T-helper 1 cell (primary cell): ENCODE measurements at places on chromosomes 13 and 19.

DNA sequence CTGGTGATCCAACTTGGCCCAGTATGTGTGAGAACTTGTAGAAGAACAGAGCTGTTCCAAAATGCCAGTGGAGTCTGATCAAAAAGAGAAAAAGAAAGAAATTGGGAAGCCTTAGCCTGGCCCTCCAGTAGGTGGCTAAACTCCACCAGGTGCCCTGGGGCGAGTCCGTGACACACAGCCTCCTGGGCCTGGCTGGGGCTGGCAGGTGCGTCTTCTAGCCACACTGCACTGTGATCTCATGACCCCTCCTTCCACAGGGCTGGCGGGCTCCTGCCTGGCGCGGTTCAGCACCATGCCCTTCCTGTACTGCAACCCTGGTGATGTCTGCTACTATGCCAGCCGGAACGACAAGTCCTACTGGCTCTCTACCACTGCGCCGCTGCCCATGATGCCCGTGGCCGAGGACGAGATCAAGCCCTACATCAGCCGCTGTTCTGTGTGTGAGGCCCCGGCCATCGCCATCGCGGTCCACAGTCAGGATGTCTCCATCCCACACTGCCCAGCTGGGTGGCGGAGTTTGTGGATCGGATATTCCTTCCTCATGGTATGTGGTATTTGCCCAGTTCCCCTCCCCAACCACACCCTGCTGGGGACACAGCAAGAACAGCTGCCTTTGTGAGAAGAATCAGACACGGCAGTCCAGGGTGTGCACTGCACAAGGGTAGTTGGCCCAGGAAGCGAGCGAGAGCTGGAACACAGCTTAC, 53.7 kb downstream of the RAB20 start:
- DNase-seq = no peak

DNA sequence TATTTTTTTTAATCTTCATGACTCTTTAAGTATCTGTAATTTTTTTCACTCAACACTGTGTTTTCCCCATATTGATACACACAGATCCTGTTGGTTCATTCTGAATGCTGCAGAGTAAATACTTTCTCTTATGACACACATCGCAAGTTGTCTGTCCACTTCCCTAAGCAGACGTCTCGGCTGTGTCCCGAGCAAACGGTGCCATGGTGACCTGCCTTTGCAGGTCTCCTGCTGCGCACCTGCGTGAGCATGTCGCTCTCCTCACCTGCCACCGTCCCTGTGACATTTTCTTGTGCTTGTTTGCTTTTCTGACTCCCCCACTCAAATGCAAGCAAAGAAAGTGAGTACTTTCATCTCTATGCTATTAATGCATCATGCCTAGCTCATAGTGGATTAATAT, 57.8 kb downstream of the CCDC70 start:
- DNase-seq = no peak

- DNase-seq = peak; percentile 35
Measured at GRCh38 chr13:99322297-99323103, 15.3 kb upstream of the GPR183 start.

GRCh38 chr13:18212873-18213272, 968.8 kb downstream of the TUBA3C start:
- no peak for DNase-seq

- DNase-seq = no peak
Measured at GRCh38 chr19:17469092-17469480, 1.2 kb upstream of the SLC27A1 start.

DNA sequence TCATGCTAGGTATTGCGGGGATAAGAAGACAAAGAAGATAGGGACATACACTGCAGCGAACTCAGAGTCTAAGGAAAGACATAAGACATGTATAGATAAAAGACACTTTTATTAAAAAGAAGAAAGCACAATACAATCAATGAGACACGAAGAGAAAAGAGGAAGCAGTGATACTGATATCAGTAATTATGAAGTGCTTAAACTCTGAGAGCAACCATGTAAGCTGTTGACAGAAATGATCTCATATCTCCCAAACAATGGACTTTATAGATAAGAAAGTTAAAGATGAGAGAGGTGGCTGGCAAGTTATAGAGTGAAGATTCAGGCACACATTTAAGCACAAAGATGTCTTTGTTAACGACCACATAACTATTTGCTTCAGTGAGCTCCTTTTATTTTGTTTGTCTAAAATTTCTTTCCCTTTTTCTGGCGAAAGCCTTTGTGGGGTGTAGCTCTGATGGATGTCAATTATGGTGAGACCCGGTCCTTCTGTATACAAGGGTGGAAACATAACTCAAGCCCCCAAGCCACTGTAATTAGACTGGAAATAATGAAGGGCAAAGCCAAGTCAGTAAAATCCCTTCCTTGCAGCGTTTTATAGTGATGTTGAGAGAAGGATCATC, 818.0 kb upstream of the SLC10A2 start:
- no peak for DNase-seq

DNA sequence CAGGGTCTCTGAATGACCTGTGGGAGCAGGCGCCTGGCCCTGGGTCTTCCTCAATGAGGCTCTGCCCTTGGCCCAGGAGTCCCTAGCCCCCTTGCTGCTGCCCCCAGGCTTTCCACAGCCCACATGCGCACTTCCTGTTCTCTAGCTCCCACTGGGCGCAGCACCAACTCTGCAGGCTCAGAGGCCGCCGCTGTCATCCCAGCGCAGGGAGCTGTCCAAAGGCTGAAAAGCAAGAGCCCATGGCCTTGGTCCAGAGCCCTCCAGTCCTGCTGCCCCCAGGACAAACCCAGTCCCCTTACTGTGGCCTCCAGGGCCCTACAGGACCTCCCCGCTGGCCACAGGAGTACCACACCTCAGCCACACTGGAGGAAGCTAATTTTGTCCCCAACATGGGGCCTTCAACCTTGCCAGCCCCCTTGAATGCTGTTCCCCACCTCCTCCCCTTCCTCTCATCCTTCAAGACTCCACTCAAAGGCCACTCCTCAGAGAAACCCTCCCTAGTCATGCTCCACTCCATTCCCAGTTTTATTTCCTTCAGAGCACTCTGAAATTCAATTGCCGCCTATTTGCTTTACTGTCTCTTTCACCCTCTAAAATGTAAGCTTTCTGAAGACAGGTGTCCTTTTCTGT, 8.0 kb upstream of the POU2F2 start:
- no peak for DNase-seq

GRCh38 chr13:74816737-74817136, 665.2 kb downstream of the TBC1D4 start:
- no peak for DNase-seq

- no peak for DNase-seq
Measured at GRCh38 chr13:20121159-20121525, 39.7 kb downstream of the GJA3 start.

DNA sequence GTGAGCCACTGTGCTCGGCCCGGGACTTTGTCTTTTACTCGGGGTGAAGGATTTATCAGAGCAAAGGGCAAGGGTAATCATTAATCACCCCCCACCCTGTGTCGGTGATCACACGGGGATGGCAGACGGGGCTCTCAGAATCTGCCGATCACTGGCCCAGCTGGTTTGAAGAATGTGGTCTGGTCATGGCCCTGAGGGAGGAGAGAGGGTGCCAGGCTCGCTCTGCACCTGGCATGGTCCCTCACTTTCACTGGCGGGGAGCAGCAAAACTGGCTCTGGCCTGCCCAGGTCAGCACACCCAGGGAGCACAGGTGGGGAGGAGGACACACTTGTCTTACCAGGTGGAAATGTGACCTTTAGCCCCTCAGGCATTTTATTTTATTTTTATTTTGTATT, 10.2 kb downstream of the REEP6 start:
- no peak for DNase-seq

DNA sequence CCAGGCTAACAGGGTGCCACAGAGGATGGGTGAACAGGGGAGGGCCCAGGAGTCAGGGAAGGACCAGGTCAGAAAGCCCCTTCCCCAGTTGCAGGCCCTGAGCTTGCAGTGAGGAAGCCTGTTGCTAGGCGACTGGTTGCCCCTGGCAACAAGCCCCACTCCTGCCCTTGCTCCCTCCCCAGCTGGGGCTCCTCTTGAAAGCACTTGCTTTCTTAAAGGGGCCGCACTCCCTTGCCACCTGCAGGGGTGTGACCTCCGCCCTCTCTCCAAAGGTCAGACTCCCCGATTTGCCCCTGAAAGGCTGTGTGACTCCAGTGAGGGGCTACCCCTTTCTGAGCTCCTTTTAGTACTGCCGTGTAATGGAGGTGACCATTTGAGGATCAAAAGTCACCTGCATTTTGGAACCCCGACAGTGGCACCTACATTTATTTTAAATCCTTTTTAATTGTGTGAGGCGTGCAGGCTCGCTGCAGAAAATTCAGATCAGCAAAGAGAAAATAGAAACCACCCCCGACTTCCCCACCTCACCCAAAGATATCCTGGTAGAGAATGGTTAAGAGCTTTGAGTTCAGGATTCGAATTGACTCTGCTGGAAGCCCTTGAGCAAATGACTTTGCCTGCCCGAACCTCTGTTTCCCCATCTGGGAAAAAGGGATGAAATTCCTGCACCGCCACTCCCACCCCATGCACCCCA, 4.8 kb downstream of the FCHO1 start:
- no peak for DNase-seq

- no peak for DNase-seq
Measured at GRCh38 chr13:85091631-85092234, 707.5 kb downstream of the SLITRK6 start.

DNA sequence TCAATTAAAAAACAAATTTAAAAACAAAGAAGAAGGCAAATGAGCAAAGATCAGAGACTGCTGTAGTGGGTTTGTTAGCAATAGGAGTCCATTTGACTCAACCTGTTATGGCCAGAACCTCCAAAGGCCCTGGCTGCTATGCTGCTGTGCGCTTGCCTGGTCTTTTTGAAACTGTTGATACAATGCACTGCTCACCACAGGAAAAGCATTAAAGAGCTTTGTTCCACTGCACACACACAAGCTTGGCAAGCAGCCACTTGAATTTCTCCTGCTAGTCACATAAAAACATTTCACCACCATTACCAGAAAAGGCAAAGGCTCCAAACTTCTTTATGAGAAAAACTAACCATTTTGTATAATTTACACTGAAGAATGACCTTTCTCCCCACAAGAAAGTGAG, 132.2 kb downstream of the FREM2 start:
- DNase-seq = no peak

GRCh38 chr13:30737511-30738337, 2.4 kb downstream of the ALOX5AP start:
- no peak for DNase-seq

- no peak for DNase-seq
Measured at GRCh38 chr13:75421133-75421532, 60.8 kb downstream of the TBC1D4 start.

- DNase-seq = no peak
Measured at GRCh38 chr19:10876459-10877240, 5.3 kb downstream of the CARM1 start.

DNA sequence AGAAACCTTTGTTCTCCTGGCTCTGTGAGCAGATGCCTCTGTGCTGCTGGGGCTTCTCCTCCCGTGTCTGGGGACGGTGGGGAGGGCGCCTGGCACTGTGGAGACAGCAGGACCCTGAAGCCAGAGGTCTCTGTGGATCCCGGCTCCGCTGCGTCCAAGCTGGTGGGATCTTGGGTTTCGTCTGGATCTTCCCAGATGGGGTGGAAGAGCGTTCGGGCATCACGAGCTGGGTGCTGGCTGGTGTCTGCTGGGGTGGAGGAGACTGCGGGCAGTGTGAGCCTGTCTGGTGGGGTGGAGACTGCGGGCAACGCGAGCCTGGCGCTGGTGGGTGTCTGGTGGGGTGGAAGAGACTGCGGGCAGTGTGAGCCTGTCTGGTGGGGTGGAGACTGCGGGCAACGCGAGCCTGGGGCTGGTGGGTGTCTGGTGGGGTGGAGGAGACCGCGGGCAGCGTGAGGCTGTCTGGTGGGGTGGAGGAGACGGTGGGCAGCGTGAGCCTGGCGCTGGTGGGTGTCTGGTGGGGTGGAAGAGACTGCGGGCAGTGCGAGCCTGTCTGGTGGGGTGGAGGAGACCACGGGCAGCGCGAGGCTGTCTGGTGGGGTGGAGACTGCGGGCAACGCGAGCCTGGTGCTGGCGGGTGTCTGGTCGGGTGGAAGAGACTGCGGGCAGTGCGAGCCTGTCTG, 5.6 kb downstream of the TEX29 start:
- DNase-seq = no peak

GRCh38 chr13:111916201-111916600, 150.7 kb upstream of the SOX1 start:
- no peak for DNase-seq

GRCh38 chr19:1455002-1455335, 5.0 kb downstream of the APC2 start:
- no peak for DNase-seq

DNA sequence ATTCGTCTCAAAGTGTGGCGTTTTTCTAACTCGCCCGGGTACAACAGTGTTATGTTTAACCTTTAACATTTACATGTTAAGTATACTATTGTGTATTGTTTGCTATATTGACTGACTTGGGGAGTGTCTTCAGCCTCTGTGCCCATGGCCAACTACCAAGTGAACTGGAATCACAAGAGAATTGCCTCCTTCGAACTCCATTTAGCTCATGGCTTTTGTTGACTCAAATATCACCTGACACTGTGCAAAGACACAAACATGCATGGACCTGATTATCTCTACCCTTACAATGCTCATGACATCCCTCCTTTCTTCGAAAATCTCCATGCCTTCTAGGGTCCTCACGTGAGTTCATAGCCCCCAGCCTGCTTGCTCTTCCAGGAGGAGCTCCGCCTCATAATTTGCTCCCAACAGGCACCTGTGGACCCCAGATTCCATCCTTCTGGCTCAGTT, 704 bp downstream of the ZNF814 start:
- DNase-seq = no peak

DNA sequence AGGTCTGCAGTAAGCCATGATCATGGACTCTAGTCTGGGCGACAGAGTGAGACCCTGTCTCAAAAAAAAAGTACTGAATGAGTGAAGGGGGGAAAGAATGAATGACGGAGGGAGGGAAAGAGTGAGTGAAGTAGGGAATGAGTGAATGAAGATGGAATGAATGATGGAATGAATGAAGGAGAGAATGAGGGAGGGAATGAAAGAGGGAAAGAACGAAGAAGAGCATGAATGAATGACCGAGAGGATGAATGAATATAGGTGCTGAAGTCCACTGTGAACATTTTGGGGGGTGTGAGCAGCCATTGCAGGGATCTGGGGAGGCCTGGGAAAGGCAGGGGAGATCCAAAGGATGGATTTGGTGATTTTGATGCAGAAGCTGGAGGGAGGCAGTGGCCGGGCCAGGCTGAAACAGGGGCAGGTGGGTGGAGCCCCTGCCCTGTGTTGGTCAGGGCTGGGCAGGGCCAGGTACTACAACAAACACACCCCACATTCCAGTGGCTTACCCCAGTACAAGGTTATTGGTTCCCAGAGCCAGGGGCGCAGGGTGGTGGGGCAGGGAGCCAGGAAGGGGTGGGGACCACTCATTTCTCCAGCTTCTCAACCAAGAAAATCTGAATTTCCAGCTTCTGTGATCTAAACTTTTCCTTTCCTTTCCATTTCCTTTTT, 14.3 kb downstream of the SLC27A1 start:
- no peak for DNase-seq

- DNase-seq = no peak
Measured at GRCh38 chr19:52691737-52692136, 43.1 kb downstream of the ZNF611 start.

- DNase-seq = no peak
Measured at GRCh38 chr19:1264801-1265614, 4.1 kb upstream of the CIRBP start.

- DNase-seq = no peak
Measured at GRCh38 chr13:109110159-109110558, 480.7 kb downstream of the MYO16 start.
